ENCODE measurements at places on chromosomes 2 and 18.
A peak's percentile ranks its signal among the peaks of the same experiment; 100 is the strongest.

DNA sequence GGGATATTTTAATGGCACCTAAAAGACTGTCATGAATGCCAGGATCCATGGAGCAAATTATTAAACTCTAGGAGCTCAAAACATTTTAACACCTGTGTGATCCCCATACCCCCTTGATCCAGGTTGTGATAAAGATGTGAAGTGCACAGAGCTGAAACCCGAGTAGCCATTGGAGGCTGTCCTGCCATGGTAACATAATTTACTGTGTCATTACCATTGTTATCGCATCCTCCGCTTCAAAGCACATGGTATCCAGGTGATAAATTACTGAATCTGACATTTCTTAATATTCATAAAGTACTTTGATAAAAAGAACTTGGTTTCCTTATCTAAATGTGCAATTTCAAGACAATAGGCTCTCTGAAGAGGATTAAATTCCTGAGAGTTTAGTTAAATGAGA is 109.3 kb downstream of the CHST9 start:
- DNase-seq = no peak

DNA sequence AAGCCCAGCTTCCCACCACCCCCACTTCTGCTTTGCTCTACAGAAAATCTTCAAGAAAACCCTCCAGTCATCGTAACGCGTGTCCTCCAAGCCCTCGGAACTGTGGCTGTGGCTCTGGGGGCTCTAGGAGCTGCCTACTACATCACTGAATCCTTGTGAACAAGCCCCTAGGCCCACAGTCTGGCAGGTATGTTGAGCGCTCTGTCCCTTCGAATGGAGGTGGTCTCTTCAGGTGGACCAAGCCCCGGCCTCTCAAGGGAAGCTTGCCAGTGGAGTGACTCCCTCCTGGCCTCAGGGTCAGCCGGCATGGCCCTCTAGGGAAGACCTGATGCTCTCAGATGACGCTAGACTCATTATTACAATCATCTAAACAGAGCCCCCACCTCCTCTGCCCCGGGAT is 6.7 kb downstream of the SPATA3 start:
- DNase-seq = no peak

DNA sequence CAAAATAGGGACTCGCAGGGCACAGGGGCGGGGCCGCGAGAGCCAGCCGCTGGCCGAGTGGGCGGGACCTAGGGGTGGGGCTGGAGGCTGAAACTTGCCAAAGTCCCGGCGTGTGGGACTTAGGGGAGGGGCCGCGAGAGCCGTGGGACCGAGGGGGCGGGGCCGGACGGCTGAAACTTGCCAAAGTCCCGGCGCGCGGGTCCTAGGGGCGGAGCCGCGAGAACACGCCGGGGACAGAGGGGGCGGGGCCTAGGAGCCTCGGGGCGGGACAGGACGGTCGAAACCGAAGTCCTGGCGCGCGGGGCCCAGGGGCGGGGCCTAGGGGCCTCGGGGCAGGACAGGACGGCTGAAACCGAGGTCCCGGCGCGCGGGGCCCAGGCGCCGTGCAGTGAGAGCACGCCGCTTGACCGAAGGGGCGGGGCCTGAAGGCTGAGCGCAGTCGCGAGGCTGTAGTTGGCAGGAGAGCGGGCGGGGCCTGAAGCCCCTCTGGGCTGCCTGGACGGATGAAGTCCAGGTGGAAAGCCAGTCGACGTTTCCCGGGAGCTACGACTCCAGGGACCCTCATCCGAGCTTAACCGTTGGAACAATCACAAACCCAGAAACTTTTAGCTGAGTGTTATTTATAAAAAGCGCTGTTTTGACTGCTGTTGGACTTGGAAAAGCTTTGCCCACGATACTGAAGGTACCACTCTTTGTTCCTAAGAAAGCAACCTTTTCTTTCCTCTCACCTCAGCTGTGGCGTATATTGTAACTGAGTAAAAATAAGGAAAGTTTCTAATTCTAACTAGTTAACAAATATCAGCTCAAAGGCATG is 475 bp upstream of the BARD1 start:
- DNase-seq = peak; percentile 93

- DNase-seq = no peak
Measured at GRCh38 chr2:11535899-11536344, 2.1 kb downstream of the GREB1 start.

- DNase-seq = no peak
Measured at GRCh38 chr2:159755788-159756187, 42.2 kb downstream of the CD302 start.

GRCh38 chr2:111930875-111931274 is 32.5 kb downstream of the MERTK start:
- DNase-seq = no peak

GRCh38 chr2:2850218-2850755 is 519.2 kb upstream of the MYT1L start:
- no peak for DNase-seq

GRCh38 chr18:79934311-79935097 is 16.9 kb downstream of the SLC66A2 start:
- DNase-seq = no peak

DNA sequence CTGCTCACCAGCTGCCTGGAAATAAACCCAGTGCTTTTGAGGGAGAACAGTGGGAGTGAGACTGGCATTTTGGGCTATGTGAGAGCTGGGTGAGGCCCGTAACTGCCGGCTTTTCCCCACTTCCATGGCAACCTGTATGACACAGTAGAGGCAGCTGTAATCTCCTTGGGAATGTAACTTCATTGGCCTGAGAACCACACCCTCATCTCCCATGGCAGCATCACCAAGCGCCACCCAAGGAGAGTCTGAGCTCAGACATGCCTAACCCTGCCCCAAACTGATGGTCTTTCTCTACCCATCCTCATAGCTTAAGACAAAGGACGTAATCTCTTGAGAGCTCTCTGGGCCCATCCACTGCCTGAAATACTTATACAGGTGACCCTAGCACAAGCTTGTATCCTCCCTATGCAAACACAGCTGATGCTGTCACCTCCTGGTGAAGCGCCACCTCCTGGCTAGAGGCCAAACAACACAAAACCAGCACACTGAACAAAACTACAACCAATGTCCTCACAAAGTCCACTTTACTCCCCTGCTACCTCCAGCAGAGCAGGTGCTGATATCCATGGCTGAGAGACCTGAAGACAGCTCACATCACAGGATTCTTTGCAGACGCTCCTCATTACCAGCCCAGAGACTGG is 763.4 kb upstream of the NRXN1 start:
- DNase-seq = no peak

- DNase-seq = no peak
Measured at GRCh38 chr2:191311627-191312026, 66.4 kb downstream of the MYO1B start.

- peak; percentile 70 for DNase-seq
Measured at GRCh38 chr2:98569197-98569793, 39.0 kb downstream of the COA5 start.

GRCh38 chr2:11305338-11305737 is 39.1 kb downstream of the ROCK2 start:
- DNase-seq = no peak

Data from stimulated activated CD4-positive, alpha-beta T cell treated with anti-CD3 and anti-CD28 coated beads, TNF-alpha, amount 100 ng/mL, for 1 hour (primary cell).